ENCODE measurements at places on chromosomes 1 and 21. TPM values are rescaled to one million over a fixed set of nuclear protein-coding genes. Genes with fewer than 3 reads are reported as not detected.
A peak's percentile ranks its signal among the peaks of the same experiment; 100 is the strongest.

The NKAIN1 gene
- 2.7 TPM for polyA plus RNA-seq

DNA sequence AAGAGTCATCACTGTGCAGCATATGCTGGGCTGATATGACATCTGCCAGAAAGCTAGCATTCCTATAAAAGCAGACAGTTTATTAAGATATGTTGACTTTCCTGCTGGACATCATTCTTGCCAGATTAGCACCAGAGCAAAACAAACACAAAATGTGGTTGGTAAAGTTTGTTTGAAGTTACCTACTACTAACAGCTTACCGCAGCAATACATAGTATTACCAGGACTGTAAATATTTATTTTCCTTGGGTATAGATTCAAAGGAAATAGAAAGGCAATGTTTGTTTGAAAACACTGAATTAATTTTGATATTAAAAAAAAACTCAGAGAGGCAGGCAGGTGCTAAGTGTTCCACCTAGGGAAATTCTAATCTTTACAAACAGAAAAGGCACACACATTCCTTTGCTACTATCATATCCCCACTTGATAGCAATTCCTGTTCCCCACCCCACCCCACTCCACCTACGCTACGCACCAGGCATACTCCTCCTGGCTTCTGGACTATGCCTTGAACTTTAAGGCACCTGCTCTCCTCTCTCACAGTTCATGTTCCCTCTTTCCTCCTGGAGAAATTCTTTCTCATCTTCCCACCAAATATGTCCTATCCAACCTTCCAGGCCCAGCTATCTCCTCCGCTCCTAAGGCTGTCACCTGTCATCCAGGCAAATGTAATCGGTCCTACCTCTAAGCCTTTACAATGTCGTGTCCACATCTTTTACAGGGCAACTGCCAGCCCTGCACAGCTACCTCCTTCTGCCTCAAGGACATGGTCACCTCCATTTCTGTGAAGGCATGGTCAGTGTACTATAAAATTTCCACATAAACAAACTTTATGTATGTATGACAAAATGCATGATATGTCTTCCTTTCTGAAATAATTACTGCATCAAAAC lies 34.7 kb downstream of the PTPN14 start:
- peak; percentile 51 for DNase-seq

DNA sequence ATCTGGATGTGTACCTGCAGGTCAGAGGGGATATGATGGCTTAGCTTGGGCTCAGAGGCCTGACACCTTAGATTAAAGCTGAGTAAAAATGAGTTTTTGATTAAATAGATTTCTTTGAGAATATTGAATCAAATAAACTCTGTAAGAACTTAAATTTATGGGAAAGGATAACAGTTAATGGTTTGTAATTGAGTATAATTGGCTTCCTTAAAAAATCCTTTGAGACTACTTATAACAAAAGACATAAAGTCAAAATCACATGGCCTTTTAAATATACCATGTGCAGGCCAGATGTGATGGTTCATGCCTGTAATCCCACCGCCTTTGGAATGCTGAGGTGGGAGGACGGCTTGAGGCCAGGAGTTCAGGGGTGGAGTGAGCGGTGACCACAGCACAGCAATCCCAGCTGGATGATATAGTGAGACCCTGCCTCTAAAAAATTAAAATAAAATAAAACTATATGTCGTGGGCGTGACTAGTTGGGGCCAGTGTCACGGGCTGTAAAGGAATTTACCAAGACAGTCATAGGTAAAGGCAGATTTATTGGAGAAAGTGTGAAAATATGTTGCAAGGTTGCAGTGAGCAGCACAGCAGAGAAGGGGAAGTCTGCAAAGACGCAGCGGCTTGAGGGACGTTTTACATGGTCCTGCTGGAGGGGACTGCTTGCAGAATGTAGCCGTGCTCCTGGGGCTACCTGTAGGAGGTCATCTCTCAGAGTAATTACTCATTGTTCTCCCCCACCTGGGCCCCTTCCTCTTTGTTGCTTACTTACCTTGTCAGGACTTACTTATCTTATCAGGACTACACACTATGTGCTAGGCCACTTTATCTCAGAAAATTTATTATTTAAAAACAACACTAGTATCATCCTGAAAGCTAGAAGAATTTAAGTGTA lies 122.3 kb downstream of the ZMYM4 start:
- no peak for DNase-seq

DNA sequence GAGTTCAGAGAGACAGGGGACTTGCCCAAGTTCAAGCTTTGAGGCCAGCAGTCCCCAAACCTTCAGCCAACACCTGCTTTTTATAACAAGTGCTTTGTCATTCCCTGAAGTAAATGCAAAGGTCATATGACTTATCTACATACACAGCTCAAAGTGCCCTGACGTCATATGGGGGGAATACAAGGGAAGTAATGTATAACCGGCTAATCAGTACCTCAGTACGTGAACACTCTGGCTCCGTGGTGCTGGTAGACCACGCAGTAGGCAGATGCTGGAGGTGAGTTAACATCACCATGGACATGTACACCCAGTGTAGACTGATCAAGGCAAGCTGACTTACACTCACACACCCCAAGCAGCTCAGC lies 60.0 kb downstream of the BACE2 start:
- DNase-seq, result peak; percentile 99

DNA sequence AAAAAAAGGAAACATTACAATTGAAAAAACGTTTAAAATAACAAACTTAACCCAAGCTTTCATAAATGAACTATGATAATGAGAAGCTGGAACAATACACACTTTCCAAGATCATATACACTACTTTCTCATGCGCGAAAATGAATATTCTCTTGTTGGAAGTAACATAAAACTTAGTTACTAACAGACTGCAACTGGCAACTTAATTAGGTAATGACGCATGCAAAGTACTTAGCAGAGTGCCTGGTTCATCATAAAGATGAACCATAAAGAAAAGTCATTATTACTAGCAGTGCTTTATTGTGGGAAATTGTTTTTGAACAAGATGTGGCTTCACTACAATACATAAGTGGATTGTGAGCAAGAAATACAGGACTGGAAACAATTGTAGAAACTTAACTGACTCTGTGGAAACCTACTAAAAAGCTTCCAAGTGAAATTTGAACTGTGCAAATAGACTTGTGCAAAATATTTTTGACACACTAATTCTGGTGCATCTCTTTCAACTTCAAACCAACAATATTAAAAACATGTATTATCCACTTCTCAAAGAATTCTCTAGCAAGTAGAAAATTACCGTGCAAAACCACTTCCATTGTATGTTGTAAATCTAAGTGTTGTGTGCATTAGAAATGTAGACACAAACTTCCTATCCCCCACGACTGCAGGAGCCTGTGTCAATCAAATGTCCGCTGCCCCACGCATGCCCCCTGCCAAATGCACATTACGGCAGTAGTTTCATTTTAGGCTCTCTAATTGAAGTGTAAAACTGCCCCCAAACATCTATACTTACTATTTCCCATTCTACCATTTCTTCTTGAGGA lies 2.0 kb downstream of the ARHGAP29 start:
- no peak for DNase-seq

The CFHR2 gene
- not detected for polyA plus RNA-seq

DNA sequence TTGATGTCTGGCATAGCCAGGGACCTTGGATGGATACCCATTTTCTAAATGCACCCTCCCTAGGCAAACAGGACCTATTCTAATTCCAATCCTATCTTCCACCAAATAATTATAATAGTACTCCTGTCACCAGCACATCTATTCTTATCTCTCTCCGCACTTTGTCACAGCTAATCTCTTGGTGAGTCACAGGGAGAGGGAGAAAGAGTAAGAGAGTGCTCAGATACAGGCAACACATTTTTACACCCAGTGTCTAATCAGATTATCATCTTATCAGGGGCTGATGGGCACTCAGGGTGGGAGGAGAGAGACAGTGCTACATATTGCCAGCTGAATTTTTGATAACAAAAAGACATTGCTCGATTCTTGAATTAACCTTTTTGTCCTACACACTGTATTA lies 275.0 kb upstream of the BEND5 start:
- no peak for DNase-seq

GRCh38 chr1:150456146-150456647 lies 31.0 kb upstream of the TARS2 start:
- no peak for DNase-seq

GRCh38 chr1:116309090-116309870 lies 63.8 kb upstream of the ATP1A1 start:
- DNase-seq, result no peak

GRCh38 chr21:18705971-18706370 lies 302.4 kb upstream of the TMPRSS15 start:
- DNase-seq, result no peak

GRCh38 chr1:89630048-89630447 lies 2.9 kb upstream of the LRRC8C start:
- no peak for DNase-seq

DNA sequence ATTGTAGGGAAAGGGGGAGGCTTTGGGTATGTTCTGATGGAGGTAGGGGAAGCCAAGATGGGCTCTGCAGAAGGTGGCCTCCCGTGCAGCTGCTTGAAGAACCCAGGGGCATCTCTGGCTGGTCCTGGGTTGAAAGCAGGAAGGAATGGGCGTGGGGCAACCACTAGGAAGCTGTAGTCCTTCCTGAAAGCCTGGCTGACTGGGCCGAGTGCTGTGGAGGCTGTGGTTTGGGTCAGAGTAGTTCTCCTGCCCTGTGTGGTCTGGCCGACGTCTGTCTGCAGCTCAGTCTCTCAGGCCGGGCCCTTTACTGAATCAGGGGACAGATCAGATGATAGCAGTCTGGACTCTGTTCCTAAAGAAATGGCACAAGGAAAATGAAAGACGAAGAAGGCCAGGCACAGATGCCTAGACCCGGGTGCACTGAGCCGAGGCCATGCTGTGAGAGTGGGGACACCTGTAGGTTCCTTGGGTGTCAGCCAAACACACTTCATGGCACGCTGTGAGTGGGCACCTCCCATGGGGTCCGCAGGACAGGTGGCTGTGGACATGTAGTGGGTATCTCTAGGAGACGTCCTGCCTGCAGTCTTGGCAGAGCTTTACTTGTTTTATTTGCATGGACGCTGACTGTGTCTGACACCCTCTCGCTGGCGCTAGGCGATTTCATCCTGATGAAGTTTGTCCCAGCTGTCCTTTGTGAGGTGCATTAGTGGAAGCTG lies 87.0 kb downstream of the POFUT2 start:
- no peak for DNase-seq

The HSPA6 gene
- polyA plus RNA-seq, result 0.46 TPM

The CD53 gene
- 19.2 TPM for polyA plus RNA-seq

DNA sequence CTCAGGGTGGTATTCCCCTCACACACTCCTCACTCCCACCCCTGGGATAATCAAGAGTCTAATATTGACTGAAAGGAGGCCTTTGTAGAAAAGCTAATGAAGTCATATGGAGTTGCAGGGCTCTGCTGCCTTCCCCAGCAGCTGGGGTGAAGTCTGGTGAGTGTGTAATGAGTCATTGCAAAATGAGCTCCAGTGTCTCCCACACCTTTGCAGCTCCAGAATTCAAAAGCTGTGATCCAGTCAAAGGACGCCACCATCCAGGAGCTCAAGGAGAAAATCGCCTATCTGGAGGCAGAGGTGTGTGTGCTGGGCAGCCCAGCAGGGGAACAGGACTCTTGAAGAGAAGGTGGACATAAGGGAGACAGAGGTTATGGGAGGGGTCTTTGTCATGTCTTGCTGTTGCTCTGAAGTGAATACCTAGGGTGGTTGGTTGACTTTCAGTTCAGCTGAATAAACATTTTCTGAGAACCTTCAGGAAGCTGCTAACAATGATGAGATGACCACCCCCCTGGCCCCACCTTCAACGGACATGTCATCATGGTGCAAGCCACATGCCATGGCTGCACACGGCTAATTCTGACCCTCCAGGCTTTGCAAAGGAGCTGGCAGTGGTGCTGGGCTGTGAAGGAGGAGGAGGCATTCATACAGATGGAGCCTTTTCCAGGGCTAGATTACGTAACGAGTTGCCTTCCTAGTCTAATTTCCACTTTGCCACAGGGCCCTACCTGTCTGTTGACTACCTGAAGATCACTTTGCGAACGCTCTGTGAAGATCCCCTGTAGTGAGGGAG lies 32.2 kb upstream of the SNX27 start:
- no peak for DNase-seq

- no peak for DNase-seq
Measured at GRCh38 chr1:47233186-47233585, 1.2 kb upstream of the TAL1 start.

DNA sequence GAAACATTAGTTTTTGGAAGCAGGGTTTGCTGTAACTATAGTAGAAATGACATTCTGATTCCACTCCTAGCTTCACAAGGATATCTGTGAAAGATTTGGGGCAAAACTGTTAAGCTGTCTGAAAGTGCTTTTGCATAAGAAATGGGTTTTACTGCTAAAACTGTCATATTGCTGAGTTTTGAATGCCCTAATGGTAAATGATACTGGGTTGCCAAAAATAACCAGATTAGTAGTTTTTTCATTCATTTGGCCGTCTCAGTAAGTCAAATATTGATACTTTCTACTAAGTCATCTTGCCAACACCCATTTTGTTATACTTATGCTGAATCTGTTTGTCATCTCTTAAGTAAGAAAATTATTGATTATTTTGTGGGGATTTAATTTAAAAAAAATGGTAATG lies 399 bp upstream of the PTPRC start:
- no peak for DNase-seq

The FOXO6 gene
- 6.4 TPM for polyA plus RNA-seq

- DNase-seq, result peak; percentile 9
Measured at GRCh38 chr1:246919902-246920301, 11.8 kb downstream of the AHCTF1 start.

The TENT5C gene
- polyA plus RNA-seq, result 10.4 TPM

- no peak for DNase-seq
Measured at GRCh38 chr1:110152133-110152785, 2.0 kb downstream of the SLC6A17 start.

GRCh38 chr1:4647391-4647790 lies 7.0 kb upstream of the AJAP1 start:
- no peak for DNase-seq

DNA sequence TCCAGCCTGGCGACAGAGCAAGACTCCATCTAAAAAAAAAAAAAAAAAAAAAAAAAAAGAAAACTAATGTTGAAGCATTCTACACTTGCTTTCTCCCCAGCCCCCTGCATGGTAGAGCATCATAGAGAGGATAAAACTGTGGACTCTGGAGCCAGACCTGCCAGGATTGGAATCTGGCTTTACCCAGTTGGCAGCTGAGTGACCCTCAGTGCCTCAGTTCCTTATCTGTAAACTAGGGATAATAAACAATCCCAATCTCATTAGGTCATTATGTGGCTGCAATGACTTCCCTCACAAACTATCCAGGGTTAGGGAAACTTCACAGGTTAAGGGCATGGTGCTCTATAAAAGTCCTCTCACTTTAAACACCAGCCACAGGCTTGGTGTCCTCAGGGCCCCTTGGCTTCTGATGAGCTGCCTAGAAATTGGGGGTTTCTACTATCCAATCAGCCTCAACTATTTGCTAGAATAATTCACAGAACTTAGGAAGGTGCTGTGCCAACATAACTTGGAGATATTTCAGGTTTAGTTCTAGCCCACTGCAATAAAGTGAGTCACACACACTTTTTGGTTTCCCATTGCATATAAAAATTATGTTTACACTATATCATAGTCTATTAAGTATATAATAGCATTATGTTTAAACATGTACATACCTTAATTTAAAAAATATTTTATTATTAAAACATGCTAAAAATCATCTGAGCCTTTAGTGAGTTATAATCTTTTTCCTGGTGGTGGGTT lies 180.5 kb upstream of the B3GALT2 start:
- no peak for DNase-seq

Data from large intestine (tissue), 12 donors.